CD4-positive, alpha-beta T cell treated with Interleukin-6 at 100 ng/mL for 8 hours (primary cell): ENCODE measurements at places on chromosomes 6 and 20.

GRCh38 chr20:21356386-21356785, 40.9 kb downstream of the NKX2-4 start:
- DNase-seq, result no peak

DNA sequence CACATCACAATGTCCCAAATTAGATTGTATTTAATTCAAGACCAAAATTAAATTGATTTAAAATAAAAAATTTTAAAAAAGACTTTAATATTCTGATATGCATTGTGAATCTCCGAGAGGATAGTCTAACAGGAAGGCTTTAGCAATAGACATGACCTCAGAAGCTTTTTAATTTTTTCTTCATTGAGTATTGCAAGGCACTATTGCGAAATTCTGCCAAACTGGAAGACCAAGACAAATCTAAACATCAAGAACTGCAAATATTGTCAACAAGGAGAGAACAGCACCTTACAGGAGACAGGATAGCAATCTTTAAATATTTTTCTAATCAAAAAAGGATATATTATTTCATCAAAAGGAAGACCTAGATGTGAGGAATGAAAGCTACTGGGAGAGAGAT, 56.9 kb downstream of the BMP5 start:
- no peak for DNase-seq

GRCh38 chr20:24668384-24668702, 198.9 kb downstream of the SYNDIG1 start:
- DNase-seq, result no peak

DNA sequence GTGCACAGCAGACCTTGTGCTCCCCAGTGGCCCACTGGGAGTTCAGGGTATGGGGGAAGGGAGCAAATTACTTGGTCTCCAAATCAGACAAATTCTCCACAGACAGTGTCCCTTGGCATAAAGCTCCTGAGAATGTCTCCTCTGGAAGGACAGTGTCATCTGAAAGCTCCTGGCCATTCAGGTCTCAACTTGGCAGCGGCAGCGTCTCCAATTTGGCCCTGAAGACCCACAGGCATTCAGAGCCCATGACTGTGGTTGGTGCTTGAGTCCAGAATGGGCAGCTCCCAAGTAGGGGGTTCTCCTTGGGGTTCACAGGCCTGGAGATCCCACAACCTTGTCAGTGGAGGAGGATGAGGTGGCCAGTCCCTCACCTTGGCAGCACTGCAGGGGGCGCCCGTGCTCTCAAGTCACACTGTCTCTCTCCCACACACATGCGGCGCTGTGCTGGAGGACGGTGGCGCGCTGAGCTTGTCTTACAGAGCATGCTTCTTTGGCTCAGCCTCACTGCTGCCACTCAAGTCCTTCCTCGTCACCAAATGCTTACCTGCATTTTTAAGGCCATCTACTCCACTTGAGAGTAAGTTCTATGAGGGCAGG, 20.7 kb downstream of the DYNLRB1 start:
- peak; percentile 33 for DNase-seq

GRCh38 chr6:3390698-3391097, 66.2 kb downstream of the SLC22A23 start:
- no peak for DNase-seq

- DNase-seq, result no peak
Measured at GRCh38 chr6:93790981-93791380, 371.6 kb upstream of the EPHA7 start.

DNA sequence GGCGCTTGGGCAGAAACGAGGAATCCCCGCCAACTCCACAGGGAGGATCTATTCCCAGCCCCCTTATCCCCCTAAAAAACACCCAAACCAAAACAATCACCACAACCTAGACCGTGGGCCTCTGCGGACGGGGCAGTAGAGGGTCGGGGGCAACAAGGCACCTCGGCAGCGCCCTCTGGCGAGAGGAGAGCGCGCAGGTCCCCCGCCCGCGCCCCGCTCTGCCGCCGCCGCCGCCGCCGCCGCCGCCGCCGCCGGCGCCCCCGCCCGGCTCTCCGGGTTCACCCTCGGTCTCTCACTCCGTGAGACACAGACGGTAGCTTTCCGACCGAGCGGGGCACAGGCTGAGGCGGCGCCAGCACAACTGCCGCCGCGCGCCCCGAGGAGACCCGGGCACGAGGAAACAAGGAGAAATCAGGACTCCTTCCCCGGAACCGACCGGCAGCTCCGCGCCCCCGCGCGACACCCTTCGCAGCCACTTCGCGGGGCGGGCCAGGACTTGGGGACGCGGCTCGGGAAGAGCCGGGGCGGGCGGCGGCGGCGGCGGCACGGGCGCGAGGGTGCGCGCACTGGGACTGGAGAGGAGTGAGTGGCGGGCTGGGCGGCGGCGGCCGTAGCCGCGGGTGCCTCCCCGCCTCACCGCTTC, at the start of gene SLC35F1:
Gene SLC35F1, plus strand, starts transcription at position 307 of the 643 bp plus-strand sequence.
- no peak for DNase-seq
